Kidney (tissue), 22 donors: ENCODE measurements at places on chromosomes 1 and 21. TPM values are rescaled to one million over a fixed set of nuclear protein-coding genes. Genes with fewer than 3 reads are reported as not detected.

STYXL2 gene
- 0.38 TPM for total RNA-seq

AK5 gene
- 1.7 TPM for total RNA-seq

PTGS2 gene
- total RNA-seq, result 2.7 TPM

SEMA4A gene
- 45.9 TPM for total RNA-seq

CRP gene
- not detected for total RNA-seq

SOD1 gene
- total RNA-seq, result 243 TPM

INSRR gene
- total RNA-seq, result 0.35 TPM

ACTRT2 gene
- total RNA-seq, result not detected

TMEM125 gene
- total RNA-seq, result 17.5 TPM

KMO gene
- 2.3 TPM for total RNA-seq

SRSF11 gene
- 135 TPM for total RNA-seq

C1orf185 gene
- not detected for total RNA-seq

COL8A2 gene
- 6.4 TPM for total RNA-seq

KLHL17 gene
- total RNA-seq, result 11.5 TPM

SEC16B gene
- 4.8 TPM for total RNA-seq

ST6GALNAC3 gene
- total RNA-seq, result 15.8 TPM

CYP2J2 gene
- total RNA-seq, result 1.0 TPM

LCE2A gene
- total RNA-seq, result not detected

DCDC2B gene
- not detected for total RNA-seq

CFHR3 gene
- 2.1 TPM for total RNA-seq

GBP3 gene
- 57.7 TPM for total RNA-seq

PLA2G2C gene
- total RNA-seq, result 0.31 TPM

FCAMR gene
- 1.8 TPM for total RNA-seq

MAD2L2 gene
- 36.8 TPM for total RNA-seq

MEX3A gene
- 1.7 TPM for total RNA-seq

C1orf115 gene
- total RNA-seq, result 29.0 TPM

MFAP2 gene
- 7.2 TPM for total RNA-seq

ZYG11A gene
- total RNA-seq, result 0.28 TPM

TNFRSF25 gene
- total RNA-seq, result 13.8 TPM

HUNK gene
- total RNA-seq, result 17.2 TPM

BRINP2 gene
- not detected for total RNA-seq

SPATA6 gene
- total RNA-seq, result 32.5 TPM
